Frontal cortex (tissue), 4 donors: ENCODE measurements at places on chromosomes 1 and 21. TPM values are rescaled to one million over a fixed set of nuclear protein-coding genes. Genes with fewer than 3 reads are reported as not detected.

DNA sequence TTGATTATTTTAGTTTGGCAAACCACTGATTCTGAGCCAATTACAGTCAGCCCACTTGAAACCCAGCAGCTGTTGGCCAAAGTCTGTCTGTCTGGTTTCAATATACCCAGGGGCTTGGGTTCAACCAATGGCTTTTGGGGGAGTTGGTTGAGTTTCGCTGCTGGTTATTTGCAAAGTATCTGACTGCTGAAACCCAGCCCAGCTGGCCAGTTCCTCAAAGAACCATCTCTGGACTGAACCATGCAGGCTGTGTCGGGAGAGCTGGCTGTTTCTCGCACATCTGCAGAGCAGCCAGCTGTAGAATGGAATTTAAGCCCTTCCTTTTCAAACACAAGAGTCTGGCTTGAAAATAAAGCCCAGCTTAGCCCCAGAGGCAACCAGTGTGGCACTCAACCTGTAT, 66.0 kb upstream of the PAX7 start:
- DNase-seq = no peak

DNA sequence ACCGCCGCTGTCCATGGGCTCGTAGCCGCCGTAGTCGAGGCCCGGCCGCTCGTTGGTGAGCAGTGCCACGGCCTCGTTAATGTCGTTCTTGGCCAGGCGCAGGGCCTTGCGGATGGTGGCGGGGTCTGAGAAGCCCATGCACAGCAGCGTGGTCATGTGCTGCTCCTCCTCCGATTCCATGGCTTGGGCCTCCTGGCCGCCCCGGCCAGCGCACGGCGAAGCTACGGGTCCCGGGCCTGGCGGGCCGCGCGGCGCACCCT, 300 bp downstream of the USP24 start:
- no peak for DNase-seq

The RHEX gene
- total RNA-seq = 0.41 TPM

The LHX8 gene
- total RNA-seq = 2.4 TPM

- no peak for DNase-seq
These were observed 76.8 kb upstream of the TRABD2B start for GRCh38 chr1:48073798-48074530.

DNA sequence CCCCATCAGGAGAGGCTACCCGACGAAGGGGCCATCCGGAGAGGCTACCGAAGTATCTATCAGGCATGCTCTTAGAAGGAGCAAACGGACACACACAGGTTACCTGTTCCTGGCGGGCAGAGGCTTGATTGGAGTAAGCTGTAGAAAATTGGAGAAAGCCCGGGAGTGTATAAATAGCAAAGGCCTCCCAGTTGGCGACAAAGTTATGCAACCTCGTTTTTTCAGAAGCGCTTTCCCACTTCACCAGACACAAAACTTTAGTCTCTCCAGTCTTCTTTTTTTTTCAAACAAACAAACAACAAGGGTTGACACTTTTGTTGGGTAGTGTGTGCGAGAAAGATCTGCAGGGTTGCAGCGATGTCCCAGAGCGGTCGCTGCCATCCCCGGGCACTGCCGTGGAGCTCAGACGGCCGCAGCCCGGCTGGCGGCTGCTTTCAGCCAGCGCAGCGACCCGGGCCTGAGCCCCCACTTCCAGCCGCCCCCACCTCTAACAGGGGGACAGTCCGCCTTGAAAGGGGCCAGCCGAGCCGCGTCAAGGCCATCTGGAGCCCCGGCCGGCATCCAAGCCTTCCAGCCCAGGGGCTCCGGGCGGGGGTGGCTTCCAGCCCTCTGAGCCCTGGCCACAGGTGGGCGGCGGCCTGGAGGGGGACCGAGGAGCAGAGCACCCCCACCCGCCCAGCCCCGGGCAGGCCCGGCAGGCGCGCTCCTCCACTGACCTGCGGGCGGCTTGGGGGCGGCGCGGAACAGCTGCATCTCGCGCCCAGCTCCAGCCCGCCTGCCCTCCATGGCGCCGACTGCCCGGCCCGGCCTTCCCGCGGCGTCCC, 616 bp downstream of the MCOLN3 start:
- DNase-seq = no peak

DNA sequence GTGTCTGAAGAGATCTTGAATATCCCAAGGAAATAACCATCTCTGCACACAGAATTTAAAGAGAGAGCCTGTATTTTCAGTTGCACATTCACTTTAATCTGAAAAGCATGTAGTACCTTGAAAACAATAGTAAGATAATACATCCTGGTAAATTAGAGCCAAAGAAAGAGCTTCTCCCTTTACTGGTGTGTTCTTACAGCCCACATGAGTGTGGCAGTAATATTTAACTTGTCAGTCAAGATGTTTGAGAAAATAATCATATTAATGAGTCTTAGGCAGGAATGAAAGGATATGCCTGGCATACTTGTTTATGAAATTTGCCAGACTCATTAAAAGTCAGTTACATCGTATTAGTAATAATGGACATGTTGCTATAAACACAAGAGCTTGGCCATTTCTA, 908.4 kb upstream of the ADGRL4 start:
- no peak for DNase-seq

The PPIE gene
- total RNA-seq = 25.3 TPM

- DNase-seq = no peak
These were observed 34.5 kb downstream of the SLC45A1 start for GRCh38 chr1:8352471-8352845.

The MAP7D1 gene
- 70.1 TPM for total RNA-seq

The XPR1 gene
- total RNA-seq = 380 TPM

GRCh38 chr1:8364528-8365442, 46.9 kb downstream of the SLC45A1 start:
- DNase-seq = no peak
